Stimulated activated CD4-positive, alpha-beta T cell treated with anti-CD3 and anti-CD28 coated beads, Interleukin-15, amount 100 ng/mL, for 24 hours (primary cell): ENCODE measurements at places on chromosomes 3 and 15.
A peak's percentile ranks its signal among the peaks of the same experiment; 100 is the strongest.

GRCh38 chr15:91496754-91497691 lies 356.5 kb upstream of the SLCO3A1 start:
- DNase-seq, result no peak

- DNase-seq, result peak; percentile 6
These were observed 3.1 kb downstream of the SKOR1 start for GRCh38 chr15:67828278-67828968.

- no peak for DNase-seq
These were observed 1.3 kb upstream of the TRIM59 start for GRCh38 chr3:160450846-160451245.

GRCh38 chr3:52920841-52921240 lies 23.5 kb upstream of the STIMATE start:
- DNase-seq, result no peak

GRCh38 chr3:55891106-55891505 lies 404.0 kb upstream of the WNT5A start:
- no peak for DNase-seq

- DNase-seq, result no peak
These were observed 30.9 kb downstream of the VIPR1 start for GRCh38 chr3:42533161-42533897.

- no peak for DNase-seq
These were observed 476.4 kb upstream of the AGTR1 start for GRCh38 chr3:148221303-148221702.
